ENCODE measurements at places on chromosomes 7 and 10. TPM values are rescaled to one million over a fixed set of nuclear protein-coding genes. Genes with fewer than 3 reads are reported as not detected.
A peak's percentile ranks its signal among the peaks of the same experiment; 100 is the strongest.

MARCHF5 gene
- total RNA-seq = 40.8 TPM

DNA sequence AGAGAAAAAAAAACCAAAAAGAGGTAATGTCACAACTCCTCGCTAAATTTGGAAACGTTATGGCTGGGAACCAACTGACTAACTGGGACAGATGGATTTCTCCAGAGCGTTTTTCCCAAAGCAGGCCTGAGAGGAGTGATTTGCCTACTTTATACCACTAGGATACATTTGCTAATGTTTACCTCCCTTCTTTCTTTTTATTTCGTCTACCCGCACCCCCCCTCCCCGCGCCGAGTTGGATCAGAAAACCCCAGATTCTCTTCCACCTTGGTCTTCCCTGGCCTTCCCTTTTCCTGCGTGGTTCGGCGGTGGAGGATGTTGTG is 7.2 kb downstream of the CPA2 start:
- H3K4me3 ChIP-seq = no peak overlapping the region
- no peak overlapping the region for H3K27ac ChIP-seq
- DNase-seq = no peak
- H3K4me1 ChIP-seq = no peaks in the 10 kb centered on the region

GRCh38 chr7:132485136-132485535 is 91.1 kb downstream of the PLXNA4 start:
- no peak overlapping the region for H3K27ac ChIP-seq
- DNase-seq = no peak

- H3K27ac ChIP-seq = no peak overlapping the region
- H3K36me3 ChIP-seq = no peaks in the 10 kb centered on the region
- DNase-seq = no peak
- H3K4me3 ChIP-seq = no peak overlapping the region
- no peaks in the 10 kb centered on the region for H3K4me1 ChIP-seq
- no peaks in the 10 kb centered on the region for H3K27me3 ChIP-seq
Observed at GRCh38 chr7:132416395-132416794, 159.9 kb downstream of the PLXNA4 start.

GRCh38 chr7:29243910-29244655 is 49.5 kb downstream of the CHN2 start:
- H3K27ac ChIP-seq = peak overlapping the region; percentile 11
- H3K36me3 ChIP-seq = no peaks in the 10 kb centered on the region
- no peaks in the 10 kb centered on the region for H3K27me3 ChIP-seq
- H3K4me1 ChIP-seq = peaks cover 13% of the 10 kb centered on the region
- peak; percentile 39 for DNase-seq

DNA sequence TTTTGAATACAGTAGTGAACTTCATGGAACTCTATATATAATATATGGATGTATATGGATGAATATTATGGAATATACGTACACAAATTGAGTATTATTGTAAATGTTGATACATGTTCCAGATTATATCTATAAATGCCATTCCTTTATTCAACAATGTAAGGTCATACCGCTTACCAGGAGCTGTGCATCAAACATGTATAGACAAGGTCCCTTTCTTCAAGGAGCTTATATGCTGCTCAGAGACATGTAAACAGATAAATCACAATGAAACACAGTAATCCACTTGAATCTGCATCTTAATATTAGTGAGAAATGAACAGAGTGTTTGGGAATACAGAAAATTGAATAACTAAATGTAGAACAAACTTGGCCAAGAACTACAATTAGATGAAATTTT is 898 bp upstream of the SEM1 start:
- no peaks in the 10 kb centered on the region for H3K27me3 ChIP-seq
- no peak overlapping the region for H3K27ac ChIP-seq
- H3K4me1 ChIP-seq = peaks cover 32% of the 10 kb centered on the region
- no peaks in the 10 kb centered on the region for H3K36me3 ChIP-seq
- no peak for DNase-seq
